ENCODE measurements at places on chromosomes 7 and 10.

DNA sequence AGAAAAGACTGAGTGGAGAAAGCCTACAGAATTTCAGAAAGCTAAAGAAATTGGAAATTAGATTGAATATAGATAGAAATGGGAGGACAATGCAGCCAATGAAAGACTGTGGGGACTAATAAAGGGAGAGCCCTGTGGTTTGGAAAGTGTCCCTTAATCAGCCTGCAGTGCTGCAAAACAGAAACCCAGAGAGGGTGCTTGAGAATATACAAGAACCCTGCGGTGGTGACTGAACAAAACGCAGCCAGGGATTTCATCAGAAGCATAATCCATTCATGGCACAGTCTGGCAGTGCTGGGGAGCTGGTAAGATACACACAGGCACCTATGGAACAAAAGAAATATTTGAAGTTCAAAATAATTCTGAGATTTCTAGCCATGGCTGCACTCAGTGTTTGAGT, 19.1 kb downstream of the CEP41 start:
- no peak for DNase-seq

DNA sequence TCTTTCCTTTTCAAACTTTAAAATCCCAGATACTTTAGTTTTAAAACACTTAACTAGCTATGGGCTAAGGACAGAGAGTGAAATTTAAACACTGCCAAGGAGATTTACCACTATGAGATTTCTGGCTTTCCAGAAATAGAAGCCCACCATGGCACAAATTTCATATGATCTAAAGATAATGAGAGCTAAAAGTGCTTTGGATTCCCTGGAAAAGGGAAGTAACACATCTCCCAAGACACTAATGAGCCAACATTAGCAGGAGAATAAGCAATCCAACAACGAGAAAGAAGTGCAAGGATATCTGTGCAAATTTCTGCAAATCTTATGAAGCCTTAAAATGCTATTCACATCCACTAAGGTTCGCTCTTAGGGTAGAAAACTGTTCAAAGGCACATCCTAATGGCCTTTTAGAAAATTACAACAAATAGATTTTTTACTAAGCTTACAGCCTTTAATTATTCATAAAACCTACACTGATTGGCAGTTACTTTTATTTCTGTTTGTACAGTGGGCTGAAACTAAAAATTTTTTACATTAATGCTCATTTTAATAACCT, 100.3 kb downstream of the RAPGEF5 start:
- DNase-seq = no peak

DNA sequence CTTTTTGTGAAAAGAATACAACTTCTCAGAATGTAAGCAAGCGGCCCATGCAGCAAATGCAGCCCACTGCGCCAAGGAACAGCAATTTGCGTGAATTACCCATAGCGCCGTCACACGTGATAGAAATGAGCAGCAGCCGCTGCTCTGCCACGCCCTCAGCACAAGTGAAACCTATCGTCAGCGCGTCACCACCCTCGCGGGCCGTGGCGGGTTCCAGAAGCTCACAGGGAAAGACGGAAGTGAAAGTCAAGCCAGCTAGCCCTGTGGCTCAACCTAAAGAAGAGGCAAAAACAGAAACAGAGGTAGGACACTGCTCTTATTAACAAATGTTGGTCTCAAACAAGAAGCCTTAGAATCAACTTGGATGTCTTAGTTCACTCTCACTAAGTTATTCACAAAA, 70.5 kb downstream of the SHH start:
- DNase-seq = peak; percentile 56

DNA sequence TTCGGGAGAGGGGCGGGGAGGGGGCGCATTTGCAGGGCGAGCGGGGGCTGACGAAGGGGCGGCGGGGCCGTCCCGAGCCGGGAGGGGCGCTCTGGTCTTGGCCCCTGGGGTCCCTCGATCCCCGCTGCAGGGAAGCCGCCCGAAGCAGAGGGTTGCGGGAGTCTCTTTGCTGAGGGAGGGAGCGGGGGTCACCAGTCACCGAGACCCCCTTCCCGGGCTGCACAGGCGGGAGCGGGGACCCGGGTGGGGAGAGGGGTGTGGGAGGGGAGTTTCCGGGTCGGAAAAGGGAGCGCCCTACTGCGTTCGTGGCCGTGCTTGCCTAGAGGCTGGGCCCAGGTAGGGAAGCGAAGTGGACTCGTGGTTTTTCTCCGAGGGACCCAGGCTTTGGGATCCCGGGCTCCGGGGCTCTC, 422 bp downstream of the AP1S1 start:
- DNase-seq = no peak

DNA sequence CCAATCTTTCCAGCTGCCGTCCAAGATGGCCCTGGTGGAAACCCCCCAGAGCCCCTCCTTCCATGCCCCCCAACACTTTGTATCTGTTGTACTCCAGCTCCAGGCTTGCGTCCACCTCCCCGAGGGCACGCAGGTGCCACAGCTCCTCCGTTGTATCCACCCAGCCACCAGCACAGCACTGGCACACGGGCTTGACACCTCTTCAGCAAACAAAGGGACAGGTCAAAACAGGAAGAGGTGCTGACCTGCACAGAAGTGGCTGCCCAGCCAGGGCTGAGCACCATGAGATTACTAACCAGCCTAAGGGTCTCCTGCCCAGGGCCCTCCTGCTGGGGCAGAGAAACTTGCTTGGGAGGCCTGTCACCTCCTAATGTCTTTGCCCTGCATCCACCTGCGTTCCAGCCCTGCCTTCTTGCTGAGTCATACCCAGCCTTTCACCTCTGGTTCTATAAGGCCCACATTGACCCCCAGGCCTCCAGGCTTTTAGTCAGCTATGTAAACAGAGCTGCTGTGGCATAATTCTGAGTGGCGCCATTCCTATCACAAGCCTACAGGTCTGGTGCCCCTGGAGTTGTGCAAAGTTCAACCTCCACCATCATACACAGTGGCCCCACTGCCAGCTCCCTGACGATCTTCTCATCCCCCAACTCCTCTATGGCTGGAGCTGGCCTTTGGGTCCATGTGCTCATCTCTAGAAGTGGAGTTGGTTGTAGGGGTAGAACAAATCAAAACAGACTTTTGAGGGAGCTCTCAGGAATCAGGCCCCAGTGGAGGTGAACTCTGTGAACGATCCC, 20.9 kb downstream of the SLC29A3 start:
- DNase-seq = peak; percentile 55

GRCh38 chr7:17774716-17775288, 165.5 kb downstream of the SNX13 start:
- no peak for DNase-seq

DNA sequence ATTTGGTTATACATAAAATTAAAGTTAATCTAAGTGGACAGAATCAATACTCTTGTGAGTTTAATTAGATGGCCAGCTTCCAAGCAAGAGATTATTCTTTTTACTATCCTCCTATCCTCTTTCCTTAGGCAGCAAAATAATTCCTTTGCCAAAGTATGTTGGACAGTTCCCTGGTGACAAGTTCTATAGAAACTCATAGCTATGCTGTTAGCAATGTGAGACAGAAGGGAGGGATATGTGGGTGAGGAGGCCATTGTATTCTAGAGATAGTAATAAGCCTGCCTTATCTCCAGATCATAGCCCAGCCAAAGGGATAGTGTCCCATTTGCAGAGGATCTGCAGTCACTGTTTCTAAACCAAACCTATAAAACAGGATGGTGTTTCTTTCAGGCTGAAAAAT, 181.6 kb upstream of the HDAC9 start:
- DNase-seq = no peak

- no peak for DNase-seq
These were observed 133.8 kb downstream of the TCERG1L start for GRCh38 chr10:131177431-131178327.

DNA sequence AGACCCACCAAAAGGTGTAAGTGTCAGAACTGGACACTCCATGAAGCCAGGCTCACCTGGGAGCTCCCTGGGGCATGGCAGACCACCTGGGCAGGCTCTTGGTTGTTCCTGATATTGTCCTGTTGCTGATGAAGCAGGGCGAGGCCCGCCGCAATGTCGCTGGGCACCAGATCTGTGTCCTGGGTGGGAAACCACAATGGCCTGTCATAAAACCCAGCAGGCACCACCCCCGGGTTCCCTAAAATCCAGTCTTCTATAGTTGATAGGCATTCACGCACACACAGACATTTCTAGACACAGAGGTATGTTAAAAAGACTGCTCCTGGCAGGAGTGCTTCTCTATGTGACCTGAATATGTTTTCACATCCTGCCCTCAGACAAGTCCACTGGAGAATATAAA, 15.0 kb downstream of the DAGLB start:
- DNase-seq = peak; percentile 46

- DNase-seq = no peak
These were observed 84.8 kb downstream of the ELMO1 start for GRCh38 chr7:37363536-37364491.

DNA sequence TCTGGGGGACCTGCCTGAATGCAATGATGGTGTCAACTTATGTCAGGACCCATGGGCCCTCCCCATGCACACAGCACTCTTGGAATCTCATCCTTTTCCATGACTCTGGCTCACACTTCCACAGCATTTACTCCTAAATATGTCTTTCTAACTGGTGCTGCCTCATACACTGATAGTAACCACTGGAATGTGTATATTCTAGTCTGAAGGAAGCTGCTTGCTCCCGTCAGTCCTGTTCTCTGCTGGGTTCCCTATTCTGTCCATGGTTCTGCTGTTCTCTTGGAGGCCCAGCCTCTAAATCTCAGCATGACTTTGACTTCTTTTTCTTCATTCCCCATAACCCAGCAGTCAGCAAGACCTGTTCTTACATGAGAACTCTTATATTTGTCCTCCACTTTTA, 1055.1 kb downstream of the KCNMA1 start:
- no peak for DNase-seq

GRCh38 chr7:41033500-41033899, 669.4 kb downstream of the INHBA start:
- no peak for DNase-seq

Measured in inflammatory macrophage (primary cell).